Activated CD4-positive, alpha-beta T cell treated with anti-CD3 and anti-CD28 coated beads, Interleukin-2, amount 50 U/mL, for 16 hours (primary cell): ENCODE measurements at places on chromosomes 11 and 22.
A peak's percentile ranks its signal among the peaks of the same experiment; 100 is the strongest.

GRCh38 chr22:22847241-22847640 is 40.4 kb upstream of the IGLL5 start:
- no peak for DNase-seq

- no peak for DNase-seq
Observed at GRCh38 chr11:15889363-15890030, 466.8 kb downstream of the SOX6 start.

- DNase-seq: no peak
Observed at GRCh38 chr11:76762867-76763572, 20.1 kb upstream of the TSKU start.

DNA sequence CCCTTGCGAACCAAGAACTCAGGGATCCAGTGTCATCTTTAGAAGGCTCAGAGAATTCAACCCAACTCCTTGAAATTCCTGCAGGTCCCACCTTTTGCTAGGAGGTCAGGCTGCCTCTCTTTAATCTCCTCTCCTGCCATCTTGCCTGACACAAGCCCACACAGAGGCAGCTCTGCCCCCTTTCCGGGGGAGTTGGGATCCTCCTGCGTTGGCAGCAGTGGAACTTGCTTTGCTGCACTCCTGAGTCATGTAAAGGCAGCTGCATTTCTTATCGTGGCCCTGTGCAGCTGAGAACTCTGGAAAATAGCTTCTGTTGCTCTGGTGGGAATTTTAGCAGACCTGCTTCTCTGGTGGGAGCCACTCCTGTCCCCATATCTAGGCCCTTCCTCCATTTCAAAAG is 142.3 kb upstream of the TBCEL start:
- DNase-seq: no peak

GRCh38 chr11:62393061-62393611 is 25.7 kb upstream of the SCGB1A1 start:
- DNase-seq: peak; percentile 45

DNA sequence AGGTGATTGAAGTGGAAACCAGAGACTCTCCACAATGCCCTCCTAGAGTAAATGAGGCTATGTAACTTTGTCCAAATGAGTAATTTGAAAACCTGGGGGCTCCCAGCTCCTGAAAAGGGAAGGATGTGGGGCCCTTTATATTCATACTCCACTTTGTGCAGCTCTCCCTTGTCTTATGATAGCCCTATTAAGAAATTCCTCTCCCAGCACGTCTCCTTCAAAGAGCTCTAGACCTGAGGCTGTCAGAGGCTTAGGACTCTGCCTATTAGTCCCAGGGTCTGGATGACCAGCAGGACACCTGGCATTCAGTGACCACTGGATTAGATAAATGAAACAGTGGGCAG is 2.1 kb downstream of the SLC43A1 start:
- no peak for DNase-seq

GRCh38 chr11:29022676-29023075 is 914.5 kb downstream of the METTL15 start:
- no peak for DNase-seq

- no peak for DNase-seq
Observed at GRCh38 chr11:100923555-100923954, 206.1 kb downstream of the PGR start.

DNA sequence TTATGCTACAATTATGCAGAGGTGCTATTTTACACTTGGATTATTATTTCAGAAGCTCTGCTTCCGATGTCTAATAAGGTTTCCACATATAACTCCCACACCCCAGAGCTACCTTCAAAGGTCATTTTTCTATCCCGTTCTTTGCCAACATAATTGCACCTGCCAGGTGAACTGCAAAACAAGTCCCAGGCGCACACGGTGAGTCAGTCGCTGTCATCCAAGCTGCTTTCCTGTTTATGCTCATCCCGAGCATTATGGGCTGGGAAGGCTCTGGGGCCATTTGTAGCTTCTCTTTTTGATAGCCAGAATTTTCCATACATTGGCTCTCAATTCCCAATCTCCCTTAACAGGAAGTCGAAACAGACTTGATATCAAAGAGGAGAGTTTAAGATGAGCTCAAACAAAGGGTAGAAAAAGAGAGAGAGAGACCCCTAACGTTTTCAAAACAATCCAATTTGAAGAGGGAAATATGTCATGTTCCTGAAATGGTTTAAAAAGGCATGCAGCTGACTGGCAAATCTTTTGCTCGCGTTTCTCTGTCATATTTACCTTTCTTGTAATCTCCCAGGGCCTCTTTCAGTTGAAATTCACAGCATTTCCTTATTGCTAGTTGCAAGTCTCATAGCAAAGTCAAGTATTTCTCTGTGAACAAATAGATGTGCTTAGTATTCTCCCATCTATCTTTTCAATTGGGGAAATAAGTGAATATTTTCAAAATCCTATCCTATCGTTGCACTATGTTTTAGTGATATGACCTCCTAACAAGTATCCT is 815.9 kb downstream of the KCNA4 start:
- no peak for DNase-seq

DNA sequence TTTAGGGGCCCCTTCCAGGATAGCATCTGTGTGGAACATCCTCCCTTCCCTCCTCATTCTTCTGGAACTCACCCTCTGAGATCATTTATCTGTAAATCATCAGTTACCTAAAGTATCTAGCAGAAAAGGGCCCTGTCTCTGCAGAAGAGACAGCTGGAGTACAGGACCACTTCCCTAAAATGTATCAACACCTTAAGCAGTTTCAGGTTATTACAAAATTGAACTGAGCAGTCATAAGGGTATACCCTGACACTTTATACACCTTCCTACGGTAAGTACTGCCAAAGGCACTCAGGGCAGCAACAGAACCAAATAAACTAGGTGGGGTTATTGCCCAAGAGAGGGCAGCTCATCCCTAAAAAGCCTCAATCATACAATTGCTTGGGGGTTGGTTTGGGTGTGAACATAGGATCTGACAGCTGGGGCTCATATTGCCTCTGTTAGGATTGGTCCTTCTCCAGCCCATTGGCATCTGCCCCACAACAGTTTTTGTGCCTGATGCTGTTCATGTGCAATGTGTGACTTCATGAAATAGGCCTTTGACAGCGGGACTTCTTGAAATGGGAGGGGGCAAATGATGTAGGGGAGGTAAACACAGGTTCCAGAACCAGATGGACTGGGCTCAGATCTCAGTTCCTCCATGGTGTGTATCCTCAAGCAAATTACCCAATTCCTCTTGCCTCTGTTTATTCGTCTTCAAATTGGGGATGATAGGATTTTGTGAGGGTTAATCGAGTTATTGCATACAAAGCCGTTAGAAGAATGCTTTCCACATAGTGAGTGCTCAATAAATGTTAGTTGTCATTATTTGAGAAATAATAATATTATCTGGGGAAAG is 2.9 kb downstream of the POU2AF3 start:
- no peak for DNase-seq

DNA sequence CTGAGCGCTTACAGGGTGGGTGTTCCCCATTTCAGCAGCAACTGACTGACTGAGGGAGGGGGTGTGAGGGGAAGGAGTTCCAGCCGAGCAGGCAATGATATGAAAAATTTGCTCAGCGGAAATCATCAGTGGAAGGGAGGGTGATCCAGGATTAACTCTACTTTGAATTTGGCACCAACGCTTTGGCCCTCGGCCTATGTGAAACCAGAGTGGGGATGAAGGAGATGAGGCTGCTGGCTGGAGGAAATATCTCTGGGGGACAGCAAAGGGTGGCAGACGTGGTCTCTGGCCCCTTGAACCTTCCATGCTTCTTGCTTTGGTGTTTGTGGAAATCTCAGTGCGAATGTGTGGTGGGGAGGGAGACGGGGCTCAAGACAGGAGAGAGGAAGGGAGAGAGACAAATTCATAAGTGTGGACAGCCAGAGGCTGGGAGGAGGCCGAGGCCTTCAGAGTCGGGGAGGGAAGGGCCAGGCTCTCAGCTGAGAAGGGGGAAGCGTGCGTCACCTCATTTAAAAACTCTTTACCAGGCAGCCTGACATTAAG is 83.6 kb downstream of the FDX1 start:
- DNase-seq: no peak

- DNase-seq: no peak
Observed at GRCh38 chr11:108891909-108892511, 227.1 kb downstream of the DDX10 start.

DNA sequence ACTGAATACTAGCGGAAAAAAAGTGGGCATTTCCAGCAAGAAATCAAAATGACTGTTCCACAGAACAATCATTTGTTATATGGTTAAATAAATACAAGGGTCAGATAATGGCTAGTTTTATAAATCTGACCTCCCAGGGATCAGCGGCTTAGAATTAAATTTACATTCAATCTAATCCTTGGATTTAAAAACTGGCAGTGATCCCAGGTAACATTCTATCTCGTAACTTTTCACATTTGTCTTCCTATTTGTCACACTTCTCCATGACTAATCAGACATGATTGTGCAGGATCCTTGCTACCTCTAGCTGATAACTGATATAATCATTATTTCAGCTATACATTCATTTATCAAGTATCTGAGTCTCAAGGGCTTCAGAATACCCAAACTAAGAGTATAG is 2.9 kb upstream of the MMP3 start:
- no peak for DNase-seq

DNA sequence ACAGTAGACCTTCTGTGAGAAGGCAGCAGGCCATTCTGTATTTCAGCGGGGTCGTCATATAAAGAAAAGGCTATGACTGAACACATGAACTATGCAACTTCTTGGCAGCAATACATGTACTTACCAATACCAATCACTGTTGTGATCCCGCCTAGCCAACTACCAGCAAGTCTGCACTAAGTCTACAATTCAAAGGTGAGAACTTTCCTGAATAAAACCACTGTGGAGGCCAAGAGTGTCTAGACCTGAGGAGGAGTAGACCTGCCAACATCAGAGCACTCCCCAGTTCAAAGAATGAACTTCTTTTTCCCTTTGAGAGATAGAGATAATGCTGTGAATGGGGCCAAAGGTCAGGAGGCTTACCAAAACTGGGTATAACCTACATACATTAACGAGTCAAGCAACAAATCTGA is 108.2 kb downstream of the SIK3 start:
- no peak for DNase-seq

DNA sequence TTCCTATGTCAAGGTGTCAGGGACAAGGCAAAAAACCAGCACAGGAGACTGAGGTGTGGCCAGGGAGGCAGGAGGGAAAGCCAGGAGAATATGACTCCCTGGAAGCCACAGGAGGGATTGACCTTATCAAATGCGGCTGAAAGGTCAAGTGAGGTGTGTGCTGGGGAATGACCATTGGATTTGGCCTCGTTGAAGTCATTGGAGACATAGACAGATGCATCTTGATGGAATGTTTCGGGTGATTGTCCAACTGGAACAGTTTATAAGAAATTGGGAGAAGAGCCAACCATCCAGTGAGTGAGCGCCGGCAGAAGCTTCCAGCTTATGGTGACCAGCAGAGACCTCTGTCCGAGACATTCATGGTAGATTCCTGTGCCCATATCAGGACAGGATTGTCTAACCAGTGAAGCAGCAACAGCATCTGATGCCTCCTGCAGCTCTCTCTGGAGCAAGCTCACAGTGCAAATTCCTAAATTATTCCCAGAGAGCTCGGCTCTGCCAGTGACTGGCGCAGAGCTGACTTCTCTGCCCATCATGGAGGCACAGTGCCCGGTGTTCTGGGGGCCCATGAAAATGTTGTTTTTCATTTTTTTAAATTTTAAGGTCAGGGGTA is 95.4 kb downstream of the MYO18B start:
- DNase-seq: no peak

DNA sequence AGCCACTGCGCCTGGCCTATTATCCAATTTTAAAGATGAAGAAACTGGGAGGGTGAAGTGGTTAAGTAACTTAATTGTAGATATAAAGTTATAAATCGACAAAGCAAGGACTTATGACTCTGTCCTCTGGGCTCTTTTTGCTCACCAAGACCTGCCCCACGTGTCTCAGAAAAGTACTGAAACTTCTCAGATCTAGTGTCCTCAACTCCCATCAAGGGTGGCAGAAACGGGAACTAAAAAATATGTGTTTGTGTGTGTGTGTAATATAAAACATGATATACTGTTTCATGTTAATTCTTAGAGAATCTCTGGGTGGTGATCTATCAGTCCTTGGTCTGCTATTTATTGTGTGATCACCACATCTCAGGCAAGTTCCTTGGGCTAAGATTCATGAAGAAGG is 104.9 kb downstream of the GAB2 start:
- no peak for DNase-seq

DNA sequence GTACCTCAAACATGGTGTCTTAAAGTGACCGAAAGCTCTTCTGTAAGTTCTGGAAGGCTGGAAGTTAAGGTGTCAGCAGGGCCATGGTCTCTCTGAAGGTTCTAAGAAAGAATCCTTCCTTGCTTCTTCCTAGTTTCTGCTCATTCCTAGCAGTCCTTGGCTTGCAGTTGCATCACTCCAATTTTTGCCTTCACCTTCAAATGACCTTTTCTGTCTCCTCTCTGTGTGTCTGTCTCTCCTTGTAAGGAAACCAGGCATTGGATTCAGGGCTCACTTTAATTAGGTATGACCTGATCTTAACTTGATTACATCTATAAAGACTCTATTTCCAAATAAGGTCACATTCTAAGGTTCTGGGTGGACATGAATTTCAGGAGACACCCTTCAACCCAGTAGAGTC is 8.7 kb downstream of the AASDHPPT start:
- no peak for DNase-seq

GRCh38 chr11:114171257-114172054 is 111.9 kb downstream of the ZBTB16 start:
- DNase-seq: no peak

- peak; percentile 30 for DNase-seq
Observed at GRCh38 chr11:126194121-126194543, 17.3 kb downstream of the RPUSD4 start.

GRCh38 chr11:85663080-85663752 is 1.7 kb downstream of the CREBZF start:
- peak; percentile 42 for DNase-seq

GRCh38 chr11:33089776-33090175 is 50.4 kb downstream of the TCP11L1 start:
- no peak for DNase-seq

GRCh38 chr22:46041642-46042041 is 64.7 kb upstream of the WNT7B start:
- no peak for DNase-seq

DNA sequence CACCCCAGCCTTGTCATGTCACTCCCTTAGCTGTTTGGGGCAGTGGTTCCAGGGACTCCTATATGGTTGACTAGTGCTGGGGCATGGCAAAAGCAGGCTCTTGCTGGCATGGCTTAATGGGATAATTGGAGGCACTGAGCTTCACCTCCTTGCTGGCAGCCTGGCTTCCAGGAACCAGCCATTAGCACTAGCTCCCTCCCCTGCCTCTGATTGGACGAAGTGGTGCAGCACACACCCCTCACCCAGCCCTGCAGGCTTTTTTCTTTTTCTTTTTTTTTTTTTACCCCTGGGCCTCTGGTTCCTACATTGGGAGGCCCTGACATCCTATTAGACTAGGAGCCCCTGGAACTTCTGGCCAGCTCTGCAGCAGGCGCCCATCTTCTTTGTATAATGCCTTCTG is 18.6 kb downstream of the PHLDB1 start:
- DNase-seq: no peak

- DNase-seq: no peak
Observed at GRCh38 chr11:116607027-116607426, 165.8 kb downstream of the BUD13 start.

GRCh38 chr11:120065876-120066275 is 72.0 kb downstream of the TRIM29 start:
- no peak for DNase-seq
